ENCODE measurements at places on chromosomes 11 and 22.

DNA sequence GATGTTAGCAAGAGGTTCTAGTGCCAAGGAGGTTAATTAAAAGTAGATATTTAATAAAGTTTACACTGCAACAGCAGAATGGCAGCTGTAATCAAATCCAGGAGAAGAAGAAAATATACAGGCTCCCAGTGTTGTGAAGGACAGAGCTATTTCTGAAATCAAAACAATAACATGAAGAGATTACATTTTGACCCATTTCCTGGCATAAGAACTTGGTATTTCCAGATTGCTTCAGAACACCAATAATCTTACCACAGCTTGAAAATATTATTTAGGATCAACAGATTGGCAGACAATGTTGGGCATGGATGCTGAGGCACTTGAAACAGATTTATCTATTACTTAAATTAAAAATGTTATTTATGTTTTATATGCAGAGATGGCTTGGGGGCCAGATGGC, 692.5 kb downstream of the KCNA4 start:
- no peak for DNase-seq

DNA sequence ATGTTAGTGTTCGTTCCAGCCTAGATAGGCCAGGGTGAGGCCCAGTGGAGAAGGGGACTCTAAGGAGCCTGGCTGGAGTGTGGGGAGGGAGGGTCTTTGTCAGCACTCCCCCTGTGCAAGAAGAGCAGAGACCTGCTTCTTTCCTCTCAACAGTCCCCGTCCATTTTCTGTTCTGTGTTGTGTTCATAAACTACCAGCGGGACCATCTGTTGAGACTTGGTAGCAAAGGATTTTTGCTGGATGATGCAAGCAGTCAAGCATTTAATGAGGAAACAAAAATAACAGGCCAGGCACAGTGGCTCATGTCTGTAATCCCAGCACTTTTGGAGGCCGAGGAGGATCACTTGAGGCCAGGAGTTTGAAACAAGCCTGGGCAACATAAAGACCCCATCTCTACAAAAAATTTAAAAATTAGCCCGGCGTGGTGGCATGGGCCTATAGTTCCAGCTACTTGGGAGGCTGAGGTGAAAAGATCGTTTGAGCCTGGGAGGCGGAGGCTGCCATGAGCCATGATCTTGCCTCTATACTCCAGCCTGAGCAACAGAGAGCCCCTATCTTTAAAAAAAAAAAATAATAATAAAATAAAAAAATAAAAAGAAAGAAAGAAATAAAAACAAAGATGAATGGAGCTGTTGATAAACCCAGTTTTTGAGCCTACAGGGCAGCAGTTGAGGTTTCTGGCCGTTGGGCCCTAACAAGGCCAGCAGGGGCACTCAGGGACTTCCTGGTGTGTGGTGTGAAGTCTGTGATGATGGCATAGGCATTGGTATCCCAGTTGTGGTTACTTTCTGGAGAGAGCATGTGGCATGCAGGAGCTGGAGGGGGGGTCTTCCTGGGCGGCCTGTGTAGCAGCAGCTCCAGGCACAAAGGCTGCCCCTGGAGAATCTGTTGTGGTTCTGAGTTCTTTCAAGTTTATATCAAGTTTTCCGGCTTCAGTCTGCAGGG, 1.7 kb upstream of the TXNRD2 start:
- no peak for DNase-seq

GRCh38 chr11:18705651-18706281, 7.2 kb downstream of the TMEM86A start:
- DNase-seq: no peak

- DNase-seq: no peak
Measured at GRCh38 chr11:71962428-71963038, 33.7 kb downstream of the RNF121 start.

DNA sequence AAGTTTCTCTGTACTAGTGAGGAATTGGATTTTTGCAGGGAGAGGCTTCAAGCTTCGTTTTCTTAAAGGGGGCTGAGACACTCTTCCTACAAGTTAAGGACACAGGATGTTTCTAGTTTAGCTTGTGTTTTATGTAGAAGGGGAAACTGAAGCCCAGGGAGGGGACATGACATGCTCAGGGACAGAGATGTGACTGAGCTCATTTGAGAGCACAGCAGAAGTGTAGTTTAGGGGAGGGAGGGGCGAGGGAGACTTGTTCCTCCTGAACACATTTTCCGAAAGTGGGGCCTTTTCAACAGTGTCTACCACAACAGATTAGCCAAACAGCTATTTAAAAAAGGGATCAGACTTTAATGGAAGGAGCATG, 148.1 kb downstream of the FBXO7 start:
- no peak for DNase-seq
